ENCODE measurements at places on chromosomes 5 and 9.

GRCh38 chr5:88727705-88728313, 155.2 kb downstream of the MEF2C start:
- no peak for DNase-seq

DNA sequence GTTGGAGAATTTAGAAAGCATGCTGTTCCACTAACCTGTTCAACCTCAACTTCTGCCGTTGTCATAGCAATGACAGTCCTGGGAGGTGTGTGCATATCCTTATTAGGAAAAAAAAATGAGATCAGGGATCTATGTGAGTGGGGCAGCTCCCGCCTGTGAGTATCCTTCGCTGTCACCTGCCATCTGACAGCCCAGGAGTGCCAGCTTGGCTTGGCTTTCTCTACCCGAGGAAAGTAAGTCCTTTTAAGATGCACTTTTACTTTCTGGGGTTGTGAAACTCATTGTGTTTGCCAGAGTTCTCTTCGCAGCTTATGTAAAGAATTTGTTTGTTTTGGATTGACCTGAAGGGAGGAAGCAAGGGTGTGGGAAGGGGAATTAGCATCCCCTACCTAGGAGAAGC, 21.8 kb downstream of the PCDHAC2 start:
- no peak for DNase-seq

DNA sequence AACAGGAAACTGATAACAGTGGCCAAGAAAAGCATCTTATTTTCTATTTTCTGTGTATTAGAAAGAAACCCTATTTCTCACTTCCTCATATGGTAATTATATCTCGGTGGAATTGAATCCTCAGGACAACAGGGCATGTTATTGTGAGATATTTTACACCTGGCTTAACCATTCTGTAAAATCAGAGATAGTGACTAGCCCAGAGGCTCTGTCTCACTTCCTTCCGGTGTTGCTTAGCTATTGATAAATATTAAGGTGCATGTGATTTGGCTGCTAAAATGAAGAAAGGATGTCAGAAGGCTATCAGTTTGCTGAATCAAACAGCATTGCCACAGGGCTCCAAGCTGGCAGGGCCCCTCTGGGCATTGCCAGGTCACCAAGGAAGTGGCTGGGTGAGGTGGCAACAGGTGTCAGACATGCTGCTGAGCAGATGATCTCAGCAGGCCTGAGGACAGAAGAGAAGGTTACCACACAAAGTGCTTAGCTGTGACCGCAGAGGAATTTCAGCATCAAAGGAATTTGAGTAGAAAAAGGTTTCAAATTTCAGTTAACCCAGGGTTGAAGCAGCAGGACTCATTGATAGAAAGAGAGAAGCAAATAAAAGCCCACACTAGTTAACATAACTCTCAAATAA, 330.7 kb downstream of the PDE4D start:
- no peak for DNase-seq

GRCh38 chr9:131739959-131740648, at the start of gene RAPGEF1:
TSS of gene RAPGEF1 (minus strand) at chr9:131740076. CDS start at chr9:131739830, 246 bp downstream.
- DNase-seq = peak; percentile 88

- DNase-seq = no peak
Observed at GRCh38 chr5:9047932-9048331, 497.9 kb downstream of the SEMA5A start.

DNA sequence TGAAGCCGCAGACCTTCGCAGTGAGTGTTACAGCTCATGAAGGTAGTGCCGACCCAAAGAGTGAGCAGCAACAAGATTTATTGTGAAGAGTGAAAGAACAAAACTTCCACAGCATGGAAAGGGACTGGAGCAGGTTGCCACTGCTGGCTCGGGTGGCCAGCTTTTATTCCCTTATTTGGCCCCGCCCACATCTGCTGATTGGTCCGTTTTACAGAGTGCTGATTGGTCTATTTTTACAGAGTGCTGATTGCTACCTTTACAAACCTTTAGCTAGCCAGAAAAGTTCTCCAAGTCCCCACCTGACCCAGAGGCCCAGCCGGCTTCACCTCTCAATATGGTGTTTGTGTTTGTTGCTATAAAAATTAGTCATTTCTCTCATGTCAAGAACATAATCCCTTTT, 49.7 kb downstream of the RECK start:
- no peak for DNase-seq

GRCh38 chr5:553874-554273, 29.6 kb upstream of the SLC9A3 start:
- DNase-seq = no peak

GRCh38 chr5:11324521-11325289, 563.7 kb upstream of the DAP start:
- no peak for DNase-seq

- DNase-seq = no peak
Observed at GRCh38 chr9:109776391-109776790, 3.6 kb upstream of the PALM2AKAP2 start.

GRCh38 chr9:88775559-88775958, 215.7 kb upstream of the S1PR3 start:
- DNase-seq = no peak

GRCh38 chr5:159781626-159782157, 134.6 kb upstream of the ADRA1B start:
- DNase-seq = no peak

GRCh38 chr5:1080432-1080831, 31.4 kb downstream of the SLC12A7 start:
- DNase-seq = no peak

GRCh38 chr5:180605554-180606214, 14.4 kb upstream of the SCGB3A1 start:
- peak; percentile 70 for DNase-seq

DNA sequence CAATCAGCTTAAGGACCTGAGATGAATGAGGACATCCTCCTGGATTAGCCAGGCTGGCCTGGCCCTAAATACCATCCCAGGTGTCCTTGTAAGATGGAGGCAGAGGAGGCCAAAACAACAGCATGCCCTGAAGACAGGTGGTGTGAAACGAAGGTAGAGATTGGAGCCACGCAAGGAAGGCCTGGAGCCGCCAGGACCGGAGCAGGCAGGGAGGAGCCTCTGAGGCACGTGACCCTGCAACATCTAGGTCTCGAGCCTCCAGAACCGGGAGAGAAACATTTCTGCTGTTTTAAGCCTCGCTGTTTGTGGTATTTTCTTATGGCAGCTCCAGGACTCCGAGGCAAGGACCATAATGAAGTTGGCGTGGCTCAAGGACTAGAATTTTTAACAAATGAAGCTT, 9.7 kb upstream of the COL5A1 start:
- no peak for DNase-seq

GRCh38 chr9:69134412-69134811, 39.7 kb upstream of the TJP2 start:
- no peak for DNase-seq

- DNase-seq = no peak
Observed at GRCh38 chr5:42337607-42338006, 85.6 kb upstream of the GHR start.
